ENCODE measurements at places on chromosomes 13 and 19. TPM values are rescaled to one million over a fixed set of nuclear protein-coding genes. Genes with fewer than 3 reads are reported as not detected.

ZNF665 gene
- total RNA-seq, result not detected

DMWD gene
- total RNA-seq, result 29.9 TPM

C19orf81 gene
- total RNA-seq, result 12.7 TPM

ADGRE2 gene
- 1.1 TPM for total RNA-seq

MUC16 gene
- total RNA-seq, result 0.03 TPM

PEG3 gene
- total RNA-seq, result not detected

FUT3 gene
- 0.08 TPM for total RNA-seq

ZNF627 gene
- 3.7 TPM for total RNA-seq

SUPT5H gene
- total RNA-seq, result 176 TPM

SYT5 gene
- total RNA-seq, result 3.2 TPM

CEACAM8 gene
- total RNA-seq, result not detected

SLC25A41 gene
- 0.15 TPM for total RNA-seq

FAM216B gene
- total RNA-seq, result not detected

PSG5 gene
- 0.52 TPM for total RNA-seq

FUT1 gene
- total RNA-seq, result 0.09 TPM

CCDC70 gene
- not detected for total RNA-seq

PDX1 gene
- total RNA-seq, result 0.04 TPM

NUDT19 gene
- 34.5 TPM for total RNA-seq

CBLC gene
- not detected for total RNA-seq

FUT6 gene
- not detected for total RNA-seq

MBD3L3 gene
- total RNA-seq, result not detected
